ENCODE measurements at places on chromosomes 16 and 17.

GRCh38 chr17:45974916-45975630 lies 24.0 kb upstream of the STH start:
- peak; percentile 68 for DNase-seq

GRCh38 chr17:77352441-77352840 lies 211.7 kb downstream of the SEC14L1 start:
- DNase-seq = no peak

- DNase-seq = no peak
Measured at GRCh38 chr16:23232806-23233205, 50.3 kb downstream of the SCNN1G start.

DNA sequence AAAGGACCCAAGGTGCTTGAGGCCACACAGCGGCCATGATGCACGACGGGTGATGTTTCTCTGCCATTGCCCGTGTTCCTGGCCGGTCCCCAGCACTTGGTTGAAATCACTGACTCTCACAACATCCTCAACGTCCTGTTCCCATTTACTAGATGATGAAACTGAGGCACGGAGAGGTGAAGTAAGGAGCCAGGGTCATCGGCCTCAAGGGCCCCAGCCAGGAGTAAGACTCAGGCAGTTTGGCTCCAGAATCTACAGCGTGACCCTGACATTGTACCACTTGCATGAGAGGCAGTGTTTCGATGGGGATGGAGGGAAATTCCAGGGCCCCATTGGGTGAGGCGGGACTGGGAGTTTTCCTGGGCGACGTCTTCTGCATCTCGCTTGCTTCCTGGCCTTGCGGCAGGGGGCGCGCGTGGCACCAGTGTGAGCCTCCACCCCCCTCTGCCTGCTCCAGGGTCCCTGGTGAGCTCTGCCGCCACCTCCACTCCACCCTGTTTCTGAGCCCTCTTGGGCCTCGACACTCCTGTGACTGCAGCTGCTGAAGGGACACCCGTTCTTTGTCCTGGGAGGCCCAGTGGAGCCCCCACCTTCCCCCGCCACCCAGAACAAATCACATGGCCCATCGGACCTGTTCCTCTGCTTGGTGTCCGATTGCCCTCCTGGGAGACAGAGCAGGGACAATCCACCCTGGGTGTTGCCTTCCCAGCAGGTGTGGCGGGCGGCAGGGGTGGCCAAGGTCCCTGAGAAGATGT lies 133.0 kb upstream of the GSE1 start:
- peak; percentile 55 for DNase-seq

- no peak for DNase-seq
Measured at GRCh38 chr17:48294020-48294805, 135.8 kb downstream of the SKAP1 start.

DNA sequence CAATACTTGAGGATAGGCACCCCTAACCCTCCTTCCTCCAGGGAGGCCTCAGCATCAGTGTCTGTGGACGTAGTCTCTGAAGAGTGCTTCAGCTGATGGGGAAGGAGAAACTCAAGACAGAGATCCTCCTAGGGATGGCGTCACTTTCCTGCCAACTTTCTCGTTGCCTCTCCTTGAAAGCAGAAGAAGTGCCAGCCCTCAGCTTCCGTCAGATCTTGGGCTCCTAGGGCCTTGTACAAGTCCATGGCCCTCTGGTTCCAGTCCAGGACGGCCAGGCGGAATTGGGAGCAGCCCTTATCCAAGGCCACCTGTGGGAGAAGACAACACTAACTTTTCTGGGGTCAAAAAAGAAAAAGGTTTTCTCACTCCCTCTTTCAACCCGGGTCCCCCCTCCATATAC lies 1.3 kb downstream of the SAT2 start:
- DNase-seq = no peak

GRCh38 chr16:4572715-4573114 lies 16.6 kb downstream of the C16orf96 start:
- DNase-seq = no peak
